Stimulated activated CD8-positive, alpha-beta memory T cell treated with anti-CD3 and anti-CD28 coated beads, Interleukin-15, amount 100 ng/mL, for 48 hours (primary cell): ENCODE measurements at places on chromosomes 3 and 15.
A peak's percentile ranks its signal among the peaks of the same experiment; 100 is the strongest.

- DNase-seq: no peak
Measured at GRCh38 chr3:172530101-172530561, 6.9 kb upstream of the TNFSF10 start.

- no peak for DNase-seq
Measured at GRCh38 chr3:66177026-66177425, 43.8 kb upstream of the SLC25A26 start.

DNA sequence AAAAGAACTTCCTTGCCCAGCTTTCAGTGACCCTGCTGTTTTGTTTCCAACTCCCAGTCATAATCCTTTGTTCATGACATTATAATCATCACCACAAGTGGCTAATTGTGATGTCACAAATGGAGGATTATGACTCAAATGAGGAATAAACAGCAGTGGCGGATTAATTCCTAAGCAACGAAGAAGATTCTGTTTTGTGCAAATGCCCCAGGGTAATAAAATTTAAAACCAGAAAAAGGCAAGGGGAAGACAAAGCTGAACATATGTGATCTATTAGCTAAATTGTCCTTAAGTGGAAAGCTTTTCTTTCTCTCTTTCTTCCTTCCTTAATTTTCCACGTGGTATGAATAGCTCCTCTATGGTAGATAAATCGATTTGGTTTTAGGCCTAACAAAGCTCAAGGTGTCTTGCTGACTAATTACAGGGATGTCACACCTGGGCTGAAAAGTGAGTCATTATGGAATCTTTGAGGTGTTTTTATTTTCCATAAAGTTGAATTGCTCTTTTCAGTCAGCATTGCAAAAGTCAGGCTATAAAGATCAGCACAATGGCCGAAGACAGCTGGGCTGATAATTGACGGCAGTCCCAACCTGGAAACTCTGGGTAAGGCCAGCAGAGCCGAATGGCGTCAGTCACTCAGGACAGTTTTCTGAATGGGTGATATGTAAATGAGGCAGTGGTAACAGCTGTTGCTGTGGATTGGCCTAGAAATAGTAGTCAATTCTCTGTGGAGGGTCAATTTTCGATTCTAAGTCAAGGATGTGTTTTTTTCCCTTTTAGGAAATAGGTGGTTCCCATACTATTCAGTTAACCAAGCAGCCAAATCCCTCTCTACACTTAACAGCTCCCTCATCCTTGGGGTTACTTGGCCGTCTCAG lies 121.5 kb downstream of the PTPRG start:
- DNase-seq: no peak

DNA sequence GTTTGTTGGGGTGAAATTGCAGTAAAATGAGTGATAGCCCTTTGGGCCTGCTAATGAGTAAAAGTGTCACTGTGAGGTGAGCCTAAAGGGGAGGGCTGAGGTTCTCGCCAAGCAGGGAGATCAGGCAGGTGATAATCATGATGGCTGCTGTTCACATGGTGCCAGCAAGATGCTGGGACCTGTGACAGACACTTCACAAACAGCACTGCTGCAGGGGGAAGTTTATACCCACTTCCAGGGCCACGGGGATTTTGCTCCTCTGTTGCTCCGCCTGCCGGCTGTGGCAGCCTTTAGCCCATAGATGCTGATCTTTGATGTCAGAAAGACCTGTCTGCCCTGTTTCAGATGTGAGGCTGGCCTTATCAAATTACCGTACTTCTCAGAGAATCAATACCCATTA lies 96.7 kb downstream of the SV2B start:
- no peak for DNase-seq

DNA sequence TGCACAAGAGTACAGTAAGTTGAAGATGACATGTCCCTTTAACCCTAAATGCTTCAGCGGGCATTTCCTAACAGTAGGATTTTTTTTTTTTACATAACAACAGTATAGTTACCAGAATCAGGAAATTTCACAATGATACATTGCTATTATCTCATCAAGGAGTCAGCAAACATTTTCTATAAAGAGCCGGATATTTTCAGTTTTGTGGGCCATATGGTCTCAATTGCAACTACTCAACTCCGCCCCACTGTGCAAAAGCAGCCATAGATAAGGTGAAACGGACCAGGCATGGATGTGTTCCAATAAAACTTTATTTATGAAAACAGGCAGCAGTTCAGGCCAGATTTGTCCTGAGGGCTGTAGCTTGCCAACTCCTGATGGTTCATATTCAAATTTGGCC lies 130.6 kb downstream of the SMAD6 start:
- no peak for DNase-seq

GRCh38 chr15:89174476-89174875 lies 46.9 kb downstream of the RLBP1 start:
- DNase-seq: no peak

GRCh38 chr3:1953536-1953935 lies 145.1 kb upstream of the CNTN4 start:
- DNase-seq: no peak

DNA sequence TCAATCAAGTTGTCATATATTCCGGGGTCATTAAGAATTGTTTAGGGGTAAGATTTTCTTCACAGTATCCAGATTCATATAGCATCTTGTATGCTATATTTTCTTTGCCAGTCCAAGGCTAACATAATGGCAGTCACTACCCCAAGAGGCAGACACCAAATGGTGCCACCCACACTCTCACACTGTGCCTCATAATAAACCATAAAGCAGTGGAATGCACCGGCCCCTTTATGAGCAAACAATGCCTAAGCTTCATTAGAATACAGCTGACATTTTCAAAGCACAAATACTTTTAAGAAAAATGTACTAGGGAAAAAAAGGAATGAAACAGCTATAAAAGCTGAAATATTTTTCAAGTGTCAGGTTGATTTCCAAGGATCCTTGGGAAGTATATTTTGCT lies 121.6 kb downstream of the TFDP2 start:
- DNase-seq: peak; percentile 14

DNA sequence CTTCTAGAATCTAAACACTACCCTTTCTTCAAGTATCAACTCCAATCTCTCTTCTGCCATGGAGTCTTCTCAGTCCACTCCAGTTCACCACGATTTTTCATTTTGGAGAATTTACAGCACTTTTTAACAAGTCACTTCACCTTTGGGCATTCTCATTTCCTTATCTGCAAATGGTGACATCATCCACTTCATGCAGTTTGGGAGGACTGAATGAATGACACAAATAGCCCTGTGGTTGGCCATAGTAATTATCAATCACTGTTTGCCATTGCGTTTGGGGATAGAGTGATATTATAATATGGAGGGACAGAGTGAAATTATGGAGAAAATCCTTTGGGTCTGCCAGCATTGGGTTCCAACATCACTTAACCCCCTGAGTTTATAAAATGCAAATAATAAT lies 38.0 kb upstream of the TM4SF1 start:
- DNase-seq: no peak

DNA sequence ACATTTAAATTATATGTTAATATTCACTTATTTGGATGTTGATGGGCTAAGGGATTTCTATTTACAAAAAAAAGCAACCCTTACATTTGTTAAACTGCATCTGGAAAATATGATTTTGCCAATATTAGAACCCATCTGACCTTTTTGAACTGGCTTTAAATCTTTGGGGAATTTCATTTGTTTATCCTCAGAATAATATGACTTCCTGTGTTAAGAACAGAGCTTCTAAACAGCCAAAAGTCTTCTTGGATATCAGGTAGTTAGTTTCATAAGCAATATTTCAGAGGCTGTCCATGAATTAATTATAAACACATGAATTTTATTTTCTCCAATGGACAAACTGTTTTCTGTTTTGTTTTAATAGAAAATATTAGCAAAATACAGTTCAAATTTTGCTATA lies 301.9 kb upstream of the AGTR1 start:
- no peak for DNase-seq

DNA sequence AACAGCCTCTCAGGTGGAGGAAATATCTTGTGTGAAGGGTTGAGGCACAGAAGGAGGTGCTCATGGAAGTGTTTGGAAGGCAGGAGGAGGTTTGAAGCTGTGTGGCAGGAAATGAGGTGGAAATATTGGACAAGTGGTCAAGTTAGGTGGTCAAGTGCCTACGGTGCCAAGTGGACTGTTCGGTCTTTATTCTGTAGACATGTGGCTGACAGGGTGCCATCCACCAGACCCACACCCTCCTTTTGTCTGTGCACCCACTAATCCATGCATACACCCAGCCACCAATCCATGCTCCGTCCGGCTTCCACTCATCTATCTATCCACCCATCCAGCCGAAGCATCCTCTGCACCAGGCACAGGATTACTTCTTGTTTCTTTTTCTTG lies 2.2 kb downstream of the SLC6A20 start:
- no peak for DNase-seq

DNA sequence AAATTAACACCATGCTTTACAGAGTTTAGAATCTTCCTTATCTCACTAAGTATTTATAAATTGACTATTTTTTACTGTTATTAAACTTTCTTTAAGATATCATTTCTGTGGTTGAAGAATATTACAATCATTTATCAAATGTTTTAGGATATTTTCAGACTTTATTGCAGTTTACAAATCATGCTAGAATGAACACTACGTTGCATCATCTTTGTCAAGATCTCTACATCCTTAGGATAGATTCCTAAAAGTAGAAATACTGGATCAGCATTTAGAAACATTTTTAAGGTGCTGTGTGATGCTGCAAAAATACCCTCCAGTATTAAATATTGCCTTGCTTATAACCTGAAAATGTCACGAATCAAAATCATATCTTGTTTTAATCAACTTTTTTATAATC lies 2.5 kb upstream of the PLD1 start:
- no peak for DNase-seq

- DNase-seq: no peak
Measured at GRCh38 chr3:106825962-106826605, 551.2 kb upstream of the CCDC54 start.

DNA sequence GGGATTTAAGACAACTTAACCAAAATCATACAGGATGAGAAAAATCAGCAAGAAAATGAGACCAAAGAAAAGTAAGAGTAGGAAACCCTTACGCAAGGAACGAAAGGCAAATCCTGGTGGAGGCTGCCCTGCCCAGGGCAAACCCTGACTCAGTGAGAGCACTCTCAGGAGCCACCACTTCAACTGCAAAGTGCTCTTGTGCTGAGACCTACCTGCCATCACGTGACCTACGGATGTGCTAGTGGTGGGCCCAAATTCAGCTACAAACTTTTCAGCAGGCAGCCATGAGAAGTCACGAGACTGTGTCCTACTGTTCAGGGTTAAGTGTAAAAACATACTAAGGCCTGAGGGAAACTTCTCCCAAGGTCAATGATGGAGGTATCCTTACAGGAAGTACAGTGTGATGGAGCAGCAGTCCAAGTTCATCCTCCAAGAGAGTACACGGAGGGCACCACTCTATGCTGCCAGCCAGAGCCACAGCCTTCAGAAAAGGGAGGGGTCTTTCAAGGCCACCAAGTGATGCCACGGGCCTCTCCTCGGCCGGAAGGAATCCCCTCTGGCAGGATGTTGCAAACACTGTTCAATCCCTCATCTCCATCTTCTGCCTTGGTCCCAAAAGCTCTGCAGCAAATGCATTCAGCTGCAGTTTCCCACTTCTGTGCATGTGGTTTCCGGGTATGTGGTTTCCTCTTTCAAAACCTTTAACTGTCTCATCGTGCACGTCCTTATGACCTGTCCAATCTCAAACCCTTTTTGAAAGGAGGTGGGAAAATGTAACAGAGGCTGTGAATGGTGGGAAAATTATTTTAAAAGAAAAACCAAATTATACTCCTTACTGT lies 9.5 kb downstream of the CHSY1 start:
- peak; percentile 16 for DNase-seq

DNA sequence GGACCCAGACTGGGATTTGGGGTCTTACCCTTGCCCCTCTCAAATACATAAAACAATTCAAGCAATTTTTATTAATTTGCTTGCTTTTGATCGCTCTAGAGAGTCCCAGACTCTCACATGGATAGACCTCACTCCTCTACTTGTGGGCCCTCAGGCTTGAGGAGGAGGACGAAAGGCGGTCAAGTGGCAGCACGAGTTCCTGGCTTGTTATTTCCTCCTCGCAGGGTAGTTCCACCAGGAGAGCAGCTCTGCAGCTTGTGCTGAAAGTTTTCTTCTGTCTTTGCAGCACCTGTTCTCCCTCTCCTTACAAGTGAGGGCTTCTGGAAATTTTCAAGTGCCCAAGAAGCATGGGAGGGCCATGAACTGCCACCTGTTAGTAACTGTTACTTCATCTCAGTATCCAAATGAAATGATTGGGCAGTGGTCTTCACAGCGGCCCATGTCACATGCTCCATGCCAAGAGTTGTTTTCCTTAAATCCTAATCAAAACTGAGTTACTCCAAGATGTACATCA lies 22.7 kb downstream of the ABI3BP start:
- DNase-seq: no peak

- DNase-seq: no peak
Measured at GRCh38 chr3:122824465-122825381, 29.9 kb downstream of the SLC49A4 start.

DNA sequence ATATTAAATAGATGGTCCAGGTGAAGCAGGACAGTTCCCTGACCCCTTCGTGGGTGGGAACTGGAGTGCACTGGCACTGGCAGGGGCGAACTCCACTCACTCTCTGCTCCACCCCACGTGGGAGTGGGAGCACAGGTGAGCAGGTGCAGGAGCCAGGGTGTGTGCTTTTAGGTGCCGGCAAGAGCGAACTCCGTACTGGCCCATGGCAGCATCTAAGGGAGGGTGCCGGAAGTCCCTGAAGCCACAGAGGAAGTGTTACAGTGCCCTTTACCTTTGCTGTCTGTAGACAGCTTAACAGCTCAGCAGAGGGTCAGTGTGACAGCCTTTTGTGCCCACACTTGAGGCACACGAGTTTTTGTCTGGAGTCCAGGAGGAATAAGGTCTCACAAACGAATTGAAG lies 26.7 kb upstream of the PIAS1 start:
- no peak for DNase-seq

DNA sequence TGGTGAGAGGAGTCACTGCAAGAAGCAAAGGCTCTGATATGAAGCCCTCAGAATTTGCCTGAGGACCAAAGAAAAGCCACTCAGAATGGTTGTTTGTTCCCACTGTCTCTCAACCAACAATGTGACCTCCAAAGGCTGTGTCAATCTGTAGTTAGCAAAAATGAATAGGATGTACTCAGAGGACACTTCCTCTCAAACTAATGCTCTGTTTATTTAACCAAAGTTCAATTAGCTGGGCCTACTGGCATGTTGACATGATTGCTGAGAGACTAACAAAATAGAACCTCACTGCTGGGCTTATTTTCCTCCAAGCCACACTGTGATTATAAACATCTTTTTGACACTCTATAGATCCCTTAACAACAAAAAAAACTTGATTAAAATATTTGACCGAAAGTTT lies 522.5 kb downstream of the OCA2 start:
- no peak for DNase-seq

- DNase-seq: no peak
Measured at GRCh38 chr3:155007729-155008128, 72.4 kb upstream of the MME start.
